CD14-positive monocyte (primary cell): ENCODE measurements at places on chromosomes 12 and 14.
A peak's percentile ranks its signal among the peaks of the same experiment; 100 is the strongest.

DNA sequence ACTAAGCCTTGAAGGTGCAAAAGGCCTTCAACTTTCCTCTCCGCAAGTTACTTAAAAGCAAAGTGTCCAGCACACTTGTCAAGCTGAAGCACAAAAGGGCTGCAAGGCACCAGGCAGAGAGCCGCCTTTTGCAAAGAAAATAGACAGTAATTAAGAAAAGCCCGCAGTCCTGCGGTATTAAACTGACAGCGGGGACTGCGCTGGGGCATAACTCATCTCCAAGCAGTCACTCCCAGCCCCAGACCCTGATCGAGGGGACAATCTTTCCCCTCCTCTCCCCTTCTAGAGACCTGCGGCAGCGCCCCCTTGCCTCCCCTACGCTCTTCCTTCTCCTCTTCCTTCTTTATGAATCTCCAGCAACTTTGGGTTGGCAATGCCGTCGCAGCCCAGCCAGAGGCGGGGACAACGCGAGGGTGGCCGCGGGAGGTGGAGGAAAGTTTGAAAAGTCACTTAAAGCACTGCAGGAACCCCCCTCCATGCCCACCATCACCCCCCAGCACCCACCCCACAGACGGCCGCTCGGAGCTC, 200.9 kb upstream of the CAND1 start:
- no peak for DNase-seq

DNA sequence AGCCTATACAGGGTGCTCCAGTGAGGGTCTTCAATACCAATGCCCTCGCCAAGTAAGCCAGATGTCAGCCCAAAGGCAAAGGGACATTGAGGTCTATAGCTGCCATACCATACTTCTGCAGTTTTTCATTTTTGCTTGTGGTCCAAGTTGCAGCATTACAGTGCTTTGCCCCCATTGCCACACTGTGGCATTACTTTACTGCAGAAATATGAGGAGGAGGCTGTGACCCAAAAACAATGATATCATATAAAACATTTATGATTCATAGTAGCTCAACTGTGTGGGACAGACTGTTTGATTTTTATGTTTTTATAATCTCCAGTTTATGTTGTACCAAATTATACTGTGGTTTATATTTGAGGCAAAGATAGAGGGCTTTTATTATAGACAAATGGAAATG, 64.1 kb downstream of the KIAA0586 start:
- DNase-seq, result no peak

GRCh38 chr12:82456633-82457032, 98.3 kb downstream of the METTL25 start:
- DNase-seq, result no peak

- no peak for DNase-seq
Measured at GRCh38 chr14:105343194-105343593, 28.6 kb downstream of the PACS2 start.

GRCh38 chr14:103391048-103391447, 5.8 kb downstream of the MARK3 start:
- peak; percentile 70 for DNase-seq

DNA sequence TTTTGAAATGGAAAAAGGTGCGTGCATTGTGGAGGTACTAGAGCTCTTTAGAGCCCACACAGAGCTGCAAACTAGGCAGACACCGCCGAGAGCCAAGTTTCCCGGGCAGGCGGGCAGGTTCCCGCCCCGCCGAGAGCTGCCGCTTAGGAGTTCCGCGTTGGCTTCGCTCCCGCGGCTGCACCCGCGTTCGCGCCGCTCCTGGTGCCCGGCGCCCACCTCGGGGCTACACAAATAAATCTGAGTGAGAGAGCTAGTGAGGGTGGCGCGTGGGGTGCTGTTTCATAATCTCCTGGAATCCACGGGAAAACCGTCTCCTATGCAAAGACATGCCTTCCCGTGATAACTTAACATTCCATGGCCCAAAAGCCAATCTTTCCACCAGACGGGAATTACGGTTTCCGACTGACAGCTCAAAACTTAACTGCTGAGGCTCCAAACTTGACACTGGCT, 645 bp downstream of the KITLG start:
- no peak for DNase-seq

- no peak for DNase-seq
Measured at GRCh38 chr14:64857979-64858744, 21.5 kb downstream of the SPTB start.

GRCh38 chr14:70887207-70887681, 20.0 kb upstream of the PCNX1 start:
- peak; percentile 75 for DNase-seq

GRCh38 chr12:66735275-66735674, 56.4 kb upstream of the GRIP1 start:
- DNase-seq, result no peak

DNA sequence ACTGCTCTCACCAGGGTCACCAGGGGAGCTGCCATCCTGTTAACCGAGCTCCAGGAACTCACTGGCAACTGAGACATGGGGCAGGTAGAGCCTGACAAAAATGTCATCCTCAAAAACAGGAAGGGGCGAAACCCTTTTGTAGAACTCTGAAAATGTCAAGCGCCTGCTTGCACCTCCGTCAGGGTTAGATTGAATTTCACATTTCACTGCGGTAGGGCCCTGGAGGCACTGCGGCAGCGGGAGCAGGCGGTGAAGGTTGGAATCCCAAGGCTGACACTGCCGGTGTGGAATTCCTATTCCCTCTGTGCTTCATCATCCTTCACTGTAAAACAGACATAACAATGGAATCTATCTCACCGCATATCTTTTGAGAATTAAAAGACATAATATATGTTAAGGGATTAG, 142.8 kb upstream of the TMCC3 start:
- DNase-seq, result no peak

DNA sequence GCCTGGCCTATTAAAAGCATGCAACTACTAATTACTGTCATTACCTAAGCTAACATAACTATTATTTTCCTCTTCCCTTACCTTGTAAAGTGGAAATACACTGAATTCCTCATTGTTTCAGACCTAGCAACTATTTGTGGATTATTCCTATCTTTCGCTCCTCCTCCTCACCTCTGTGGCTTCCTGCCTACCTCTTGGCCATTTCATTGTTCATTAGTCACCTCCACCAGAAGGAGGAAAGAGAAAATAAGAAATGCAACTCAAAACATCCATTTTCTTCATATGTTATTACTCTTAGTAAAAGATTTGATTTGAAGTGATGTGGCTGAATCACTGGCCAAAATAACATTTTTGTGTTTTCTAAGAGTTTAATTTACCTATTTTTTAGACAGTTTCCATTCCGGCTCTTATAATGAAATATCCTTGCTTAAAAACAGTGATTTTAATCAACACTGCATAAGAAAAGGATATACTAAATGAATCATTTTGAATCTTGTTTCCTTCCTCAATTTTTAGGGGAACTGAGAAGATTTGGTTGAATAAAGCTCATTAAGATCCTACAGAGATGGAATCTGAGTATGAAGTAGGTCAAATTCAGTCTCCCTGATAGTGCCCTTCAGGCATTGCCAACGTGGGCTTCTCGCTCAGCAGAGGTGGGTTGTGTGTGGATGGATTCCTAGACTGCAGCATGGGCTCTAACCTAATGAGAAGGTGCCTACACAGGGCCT, 27.6 kb upstream of the ARHGAP5 start:
- DNase-seq, result peak; percentile 20

DNA sequence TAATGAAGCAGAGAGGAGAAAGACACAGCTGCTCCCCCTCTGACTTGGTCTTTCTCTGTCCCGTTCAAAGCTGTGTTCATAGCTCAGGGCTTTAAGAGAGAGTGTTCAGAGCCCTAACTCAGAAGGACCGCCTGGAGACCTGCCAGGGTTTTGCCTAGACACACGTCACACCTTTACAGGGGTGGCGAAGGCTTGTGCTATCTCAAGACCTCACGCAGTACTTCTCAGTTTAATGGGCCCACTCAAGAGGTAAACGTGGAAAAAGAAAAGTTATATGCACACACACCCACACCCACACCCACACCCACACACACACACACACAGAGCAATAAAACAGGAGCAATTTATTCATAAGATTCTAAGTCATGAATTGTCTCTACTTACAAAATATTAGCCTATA, 374.3 kb downstream of the C12orf75 start:
- no peak for DNase-seq

- no peak for DNase-seq
Measured at GRCh38 chr12:22409377-22410164, 75.1 kb upstream of the ST8SIA1 start.

- no peak for DNase-seq
Measured at GRCh38 chr12:27984275-27984674, 11.7 kb upstream of the PTHLH start.

- no peak for DNase-seq
Measured at GRCh38 chr14:49880267-49881064, 12.4 kb upstream of the ARF6 start.

DNA sequence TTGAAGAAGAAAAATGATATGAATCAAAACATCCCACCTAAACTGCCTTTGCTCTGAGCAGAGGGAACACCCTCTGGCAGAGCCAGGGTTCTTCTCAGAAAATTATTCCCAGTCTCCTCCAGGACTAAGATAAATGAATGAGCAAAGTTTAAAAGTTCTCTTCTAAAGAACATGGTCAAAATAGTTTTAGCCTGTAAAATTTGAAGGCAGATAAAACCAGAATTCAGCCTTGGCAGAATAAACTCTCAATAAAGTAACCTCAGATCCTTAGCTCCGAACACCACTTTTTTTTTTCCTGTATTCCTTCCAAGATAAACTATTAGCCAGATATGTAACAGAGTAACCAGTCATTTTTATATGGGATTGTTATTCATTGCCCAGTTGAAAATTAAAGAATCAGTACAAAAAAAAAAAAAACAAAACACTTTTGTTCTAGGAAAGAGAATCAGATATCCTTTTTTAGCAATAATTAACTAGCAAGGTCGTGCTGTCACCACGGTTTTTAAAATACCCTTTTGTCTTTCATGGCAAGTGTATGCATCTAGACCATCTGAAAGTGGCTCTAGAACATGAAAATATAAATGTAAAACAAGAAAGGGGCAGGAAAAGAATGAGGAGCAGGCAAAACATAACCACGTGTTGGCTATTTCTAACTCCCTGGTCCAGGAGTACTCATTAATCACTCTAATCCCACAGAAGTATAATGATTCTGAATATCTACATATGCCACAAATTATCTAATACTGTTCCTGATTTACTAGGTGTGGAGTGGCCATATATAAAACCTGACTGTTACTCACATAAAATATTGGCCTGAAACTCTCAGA, 60.8 kb downstream of the CAPZA3 start:
- DNase-seq, result no peak

- no peak for DNase-seq
Measured at GRCh38 chr14:55609681-55610080, 29.7 kb downstream of the KTN1 start.

GRCh38 chr12:24821691-24822090, 127.2 kb downstream of the BCAT1 start:
- DNase-seq, result no peak

DNA sequence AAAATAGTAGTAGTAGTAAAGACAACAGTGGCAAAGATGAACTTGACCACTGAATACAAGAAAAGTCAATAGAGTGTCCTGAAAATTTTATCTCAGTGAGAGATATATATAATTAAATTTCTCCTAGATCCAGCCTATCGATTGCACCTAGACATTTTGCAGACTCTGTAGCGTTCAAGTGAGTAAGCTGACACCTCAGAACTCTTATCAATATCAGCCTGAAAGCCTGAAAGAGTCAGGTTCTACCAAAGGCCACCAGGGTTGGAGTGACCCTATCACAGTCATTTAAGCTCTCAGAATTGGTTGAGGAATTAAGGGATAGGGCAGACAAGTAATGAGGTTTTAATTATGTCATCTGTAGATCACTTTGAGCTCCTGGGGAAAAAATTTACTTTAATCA, 174.6 kb downstream of the SRGAP1 start:
- no peak for DNase-seq

- no peak for DNase-seq
Measured at GRCh38 chr14:93792391-93792790, 4.1 kb upstream of the PRIMA1 start.

DNA sequence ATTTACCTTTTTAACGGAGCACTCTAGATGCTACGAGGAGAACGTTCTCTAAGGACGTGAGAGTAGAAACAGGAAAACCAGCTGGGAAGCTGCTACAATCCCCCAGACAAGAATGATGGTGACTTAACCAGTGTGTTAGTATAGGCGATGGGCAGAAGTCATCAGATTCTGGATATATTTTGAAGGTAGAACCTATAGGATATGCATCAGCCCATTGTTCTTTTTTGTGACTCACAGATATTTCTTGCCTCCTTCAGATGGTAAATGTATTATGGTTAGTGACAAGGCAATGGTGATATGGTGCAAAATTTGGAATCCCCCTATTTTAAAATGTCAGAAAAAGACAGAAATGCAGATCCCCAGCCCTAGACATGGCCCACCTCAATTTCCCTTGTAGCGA, 258.2 kb downstream of the PHLDA1 start:
- no peak for DNase-seq

GRCh38 chr12:130075497-130076076, 86.7 kb upstream of the FZD10 start:
- DNase-seq, result no peak

GRCh38 chr14:100472094-100472455, 115.1 kb downstream of the BEGAIN start:
- no peak for DNase-seq

DNA sequence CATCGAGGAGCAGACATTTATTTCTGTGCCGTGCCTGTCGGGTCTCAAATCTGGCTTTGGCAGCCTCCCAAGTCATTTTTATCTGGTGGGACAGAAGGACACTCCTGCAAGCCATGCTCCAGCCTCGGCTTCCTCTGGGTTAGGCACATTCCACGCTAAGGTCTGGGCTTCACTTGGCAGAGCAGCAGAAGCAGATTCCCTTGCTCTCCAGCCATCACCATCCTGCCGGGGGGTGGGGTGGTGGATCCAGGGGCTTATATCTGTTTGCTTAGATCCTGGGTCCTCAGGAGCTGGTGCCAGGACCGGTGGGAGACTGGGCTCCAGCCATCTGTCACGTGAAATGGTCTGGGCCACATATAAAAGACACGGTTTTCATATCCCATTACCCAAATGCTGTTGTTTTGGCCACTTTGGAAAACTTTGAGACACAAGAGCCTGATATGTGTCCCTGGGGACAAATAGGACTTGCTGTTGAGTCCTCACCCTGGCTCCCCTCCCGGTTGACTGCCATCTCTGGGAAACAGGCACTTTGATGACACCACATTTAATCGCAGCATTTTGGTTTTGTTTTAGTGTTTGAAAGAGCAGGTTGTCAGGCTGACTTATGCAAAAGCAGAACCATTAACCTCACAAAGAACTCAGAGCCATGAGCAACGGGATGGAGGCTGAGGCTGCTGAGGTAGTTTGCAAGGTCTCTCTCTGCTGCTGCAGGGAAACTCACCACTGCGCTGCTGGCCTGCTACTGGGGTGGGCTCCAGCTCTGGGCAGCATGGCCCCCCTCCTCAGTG, 69.6 kb upstream of the PRMT8 start:
- no peak for DNase-seq
